Left lobe of liver (tissue), 2 donors: ENCODE measurements at places on chromosomes 7 and 10. TPM values are rescaled to one million over a fixed set of nuclear protein-coding genes. Genes with fewer than 3 reads are reported as not detected.

- DNase-seq, result no peak
Observed at GRCh38 chr10:99676895-99677294, 17.6 kb downstream of the ENTPD7 start.

- no peak for DNase-seq
Observed at GRCh38 chr7:18421297-18422002, 74.1 kb upstream of the HDAC9 start.

- peak; percentile 75 for DNase-seq
Observed at GRCh38 chr10:118241229-118242137, 100.6 kb downstream of the FAM204A start.

- DNase-seq, result no peak
Observed at GRCh38 chr10:42543840-42544372, 94.5 kb downstream of the ZNF33B start.

DNA sequence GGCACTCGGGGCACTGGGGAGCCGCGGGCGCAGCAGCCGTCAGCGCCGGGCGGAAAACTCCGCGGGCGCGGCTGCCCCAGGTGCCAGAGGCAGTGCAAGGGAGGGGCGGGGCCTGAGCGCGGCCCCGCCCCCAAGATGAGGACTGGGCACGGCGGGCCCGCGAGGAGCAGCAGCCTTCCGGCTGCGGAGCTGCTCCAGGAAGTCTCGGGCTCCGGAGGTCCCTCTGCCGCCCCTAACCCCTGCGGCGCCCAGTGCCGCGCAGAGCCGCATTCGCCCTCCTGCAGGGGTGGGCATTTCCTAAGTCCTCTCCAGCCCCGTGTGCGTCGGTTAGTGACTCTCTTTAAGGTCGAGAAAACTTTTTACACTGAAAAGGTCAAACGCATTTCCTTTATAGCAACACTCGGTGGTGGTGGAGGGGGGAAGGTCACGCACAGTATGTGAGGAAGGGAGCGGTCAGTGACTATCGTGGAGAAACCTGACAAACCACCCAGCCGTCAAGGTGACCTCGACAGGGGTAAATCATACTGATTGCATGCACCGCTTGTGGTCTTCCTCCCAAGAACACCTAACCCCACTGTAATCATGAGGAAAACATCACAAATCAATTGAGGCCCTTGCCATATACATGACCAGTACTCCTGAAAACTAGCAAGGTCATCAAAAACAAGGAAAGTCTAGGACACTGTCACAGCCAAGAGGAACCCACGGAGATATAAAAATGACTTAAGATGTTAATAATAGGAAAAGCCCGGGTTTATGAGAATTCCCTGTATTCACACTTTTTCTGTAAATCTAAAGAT lies at the start of gene ANXA11:
Gene ANXA11, minus strand, starts transcription at position 61 of the 800 bp plus-strand sequence. CDS start 32,676 bp downstream, outside the sequence.
- DNase-seq, result peak; percentile 88

GRCh38 chr7:120876922-120877321 lies 19.0 kb upstream of the TSPAN12 start:
- DNase-seq, result no peak

GRCh38 chr10:108583877-108584276 lies 1339.4 kb downstream of the XPNPEP1 start:
- peak; percentile 52 for DNase-seq

DNA sequence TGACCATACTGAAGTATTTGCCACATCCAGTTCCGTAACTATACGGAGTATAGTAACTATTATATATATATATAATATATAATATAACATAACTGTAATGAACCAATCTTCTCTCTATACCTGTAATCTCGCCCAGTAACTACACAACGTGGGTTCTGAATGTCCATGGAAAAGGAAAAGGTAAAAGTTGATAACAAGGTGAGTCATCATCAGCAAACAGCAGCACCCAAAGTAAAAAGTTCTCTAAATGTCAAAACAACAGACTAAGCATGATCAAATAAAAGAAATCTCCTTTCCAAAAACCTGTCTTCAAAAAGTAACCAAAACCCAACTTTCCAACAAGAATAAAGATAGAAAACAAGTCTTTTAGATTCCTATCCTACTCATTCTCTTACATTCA lies 42.8 kb downstream of the ELAPOR2 start:
- no peak for DNase-seq

DNA sequence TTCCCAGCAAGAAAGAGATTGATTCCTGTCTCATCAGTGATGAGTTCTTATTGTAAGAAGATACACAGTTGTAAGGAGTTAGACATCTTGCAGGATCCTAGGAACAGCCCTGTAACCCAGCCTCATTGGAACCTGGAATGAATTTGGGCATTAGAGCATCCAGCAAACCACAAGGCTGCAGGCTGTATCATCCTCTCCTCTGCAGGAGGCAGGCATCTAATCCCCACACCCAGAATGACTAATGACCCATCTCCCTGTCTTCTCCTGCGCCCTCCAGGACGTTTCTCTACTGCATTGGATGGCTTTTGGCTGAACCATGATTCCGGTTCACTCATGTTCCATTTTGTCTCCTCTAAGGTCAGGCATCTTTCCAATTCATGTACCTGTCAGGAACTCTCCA lies 233.9 kb downstream of the POU6F2 start:
- DNase-seq, result no peak

GRCh38 chr7:20475756-20476155 lies 139.7 kb upstream of the ABCB5 start:
- no peak for DNase-seq

DNA sequence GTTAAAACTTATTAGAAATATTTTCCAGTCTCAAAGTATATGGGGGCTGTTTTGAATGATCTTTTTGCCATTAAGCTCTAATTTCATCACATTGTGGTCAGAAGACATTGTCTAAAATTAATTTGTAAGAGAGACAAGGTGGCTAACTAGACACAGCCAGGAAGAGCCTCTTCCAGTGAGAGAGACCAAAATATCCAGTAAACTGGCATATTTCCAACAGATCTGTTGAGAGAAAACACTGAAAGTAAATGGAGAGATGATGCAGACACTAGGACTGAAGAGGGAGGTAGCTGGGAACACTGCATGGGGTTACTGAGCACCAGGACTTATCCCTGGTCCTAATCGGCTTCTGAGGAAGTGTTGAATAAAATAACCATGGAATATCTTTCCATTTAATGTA lies 101.5 kb upstream of the TAS2R16 start:
- DNase-seq, result no peak

DNA sequence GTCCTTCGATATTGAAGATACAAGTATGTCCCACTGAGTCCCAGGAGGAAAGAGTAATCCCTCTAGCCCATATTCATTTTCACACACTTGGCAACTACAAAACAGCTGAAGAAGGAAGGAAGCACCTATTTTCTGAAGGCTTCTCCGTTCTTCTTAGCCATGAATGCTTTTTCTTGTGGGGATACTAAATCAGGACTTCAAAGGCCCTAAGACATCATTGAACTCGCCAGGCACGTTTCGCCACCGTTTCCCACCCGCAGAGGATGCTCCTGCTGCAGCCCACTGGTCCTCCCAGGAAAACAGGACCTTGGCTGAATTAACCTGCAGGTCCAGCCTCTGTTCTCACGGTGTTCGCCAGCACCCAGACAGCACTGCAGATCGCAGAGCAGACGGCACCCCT lies 561.5 kb downstream of the DNAJB6 start:
- DNase-seq, result no peak

DNA sequence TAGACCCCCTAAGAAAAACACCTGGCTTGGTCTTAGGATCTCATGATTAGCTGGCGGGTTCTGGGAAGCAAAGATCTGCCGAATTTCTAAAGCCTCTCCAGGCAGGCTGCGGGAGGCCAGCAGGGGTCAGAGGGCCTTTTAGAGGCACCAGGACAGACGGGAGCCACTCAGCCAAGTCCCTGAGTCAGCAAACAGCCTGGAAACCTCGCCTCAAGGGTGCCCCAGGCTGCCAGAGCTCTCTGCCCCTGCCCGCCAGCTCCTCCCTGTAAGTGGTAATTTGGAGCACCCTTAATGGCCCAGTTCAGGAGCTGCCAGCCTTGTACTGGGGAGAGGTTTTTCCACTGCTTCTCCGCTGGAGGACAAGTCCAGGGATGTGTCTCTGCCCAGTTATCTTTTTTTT lies 88.7 kb downstream of the HIP1 start:
- DNase-seq, result peak; percentile 74

- DNase-seq, result no peak
Observed at GRCh38 chr7:157857578-157858075, 520.8 kb downstream of the DNAJB6 start.

GRCh38 chr7:38682606-38683005 lies 51.4 kb upstream of the AMPH start:
- no peak for DNase-seq

DNA sequence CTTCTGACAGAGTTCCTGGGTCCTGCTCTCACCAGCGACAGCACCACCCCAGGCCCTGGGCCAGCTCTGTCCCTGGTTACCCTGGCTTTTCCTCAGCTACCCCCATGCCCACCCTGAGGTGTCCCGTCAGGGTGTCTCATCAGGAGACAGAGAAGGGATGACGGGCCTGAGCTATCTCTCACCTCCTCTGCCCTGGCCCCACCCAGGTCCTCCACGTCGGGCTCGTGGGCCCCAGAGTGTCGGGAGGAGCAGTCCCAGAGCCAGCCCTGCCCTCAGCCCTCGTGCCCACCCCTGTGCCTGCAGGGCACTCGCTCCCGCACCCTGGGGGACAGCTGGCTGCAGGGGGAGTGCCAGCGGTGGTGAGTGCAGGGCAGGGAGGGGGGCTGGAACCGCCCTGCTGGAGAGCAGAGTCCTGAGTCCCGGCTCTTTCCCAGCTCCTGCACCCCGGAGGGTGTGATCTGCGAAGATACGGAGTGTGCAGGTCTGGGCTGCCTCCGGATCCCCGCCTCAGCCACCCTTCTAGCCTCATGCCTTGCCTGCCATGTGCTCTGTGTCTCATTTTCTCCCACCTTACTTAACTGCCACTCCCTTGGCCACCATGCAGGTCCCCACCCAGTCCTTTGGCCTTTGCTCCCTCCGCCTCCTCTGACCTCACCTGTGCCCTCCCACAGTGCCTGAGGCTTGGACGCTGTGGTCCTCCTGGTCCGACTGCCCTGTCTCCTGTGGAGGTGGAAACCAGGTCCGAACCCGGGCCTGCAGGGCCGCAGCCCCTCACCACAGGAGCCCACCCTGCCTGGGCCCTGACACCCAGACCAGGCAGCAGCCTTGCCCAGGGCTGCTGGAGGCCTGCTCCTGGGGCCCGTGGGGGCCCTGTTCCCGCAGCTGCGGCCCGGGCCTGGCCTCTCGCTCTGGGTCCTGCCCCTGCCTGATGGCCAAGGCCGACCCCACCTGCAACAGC lies 16.7 kb upstream of the ZNF862 start:
- DNase-seq, result peak; percentile 71

DNA sequence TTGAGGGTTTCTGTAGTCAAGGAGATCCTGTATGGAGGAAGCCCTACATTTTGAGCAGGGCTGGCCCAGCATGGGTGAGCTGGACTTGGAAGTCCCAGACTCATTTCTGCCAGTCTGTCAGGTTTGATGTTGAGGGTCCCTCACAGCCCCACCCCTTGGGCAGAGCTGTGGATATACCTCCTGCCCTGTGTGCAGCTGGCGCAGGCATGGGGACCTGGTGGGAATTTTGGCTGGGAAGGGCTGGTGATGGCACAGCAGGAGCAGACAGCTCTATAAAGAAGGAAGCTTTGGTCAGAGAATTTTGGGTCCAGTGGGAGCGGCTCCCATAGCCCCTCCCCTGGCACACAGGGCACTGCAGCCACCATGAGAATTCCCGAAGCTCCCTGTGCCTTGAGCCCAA lies 482.6 kb downstream of the RPS24 start:
- DNase-seq, result peak; percentile 18

GRCh38 chr10:5391790-5392189 lies 12.8 kb downstream of the TUBAL3 start:
- DNase-seq, result no peak

GRCh38 chr10:178208-178607 lies 43.0 kb downstream of the ZMYND11 start:
- DNase-seq, result no peak

DNA sequence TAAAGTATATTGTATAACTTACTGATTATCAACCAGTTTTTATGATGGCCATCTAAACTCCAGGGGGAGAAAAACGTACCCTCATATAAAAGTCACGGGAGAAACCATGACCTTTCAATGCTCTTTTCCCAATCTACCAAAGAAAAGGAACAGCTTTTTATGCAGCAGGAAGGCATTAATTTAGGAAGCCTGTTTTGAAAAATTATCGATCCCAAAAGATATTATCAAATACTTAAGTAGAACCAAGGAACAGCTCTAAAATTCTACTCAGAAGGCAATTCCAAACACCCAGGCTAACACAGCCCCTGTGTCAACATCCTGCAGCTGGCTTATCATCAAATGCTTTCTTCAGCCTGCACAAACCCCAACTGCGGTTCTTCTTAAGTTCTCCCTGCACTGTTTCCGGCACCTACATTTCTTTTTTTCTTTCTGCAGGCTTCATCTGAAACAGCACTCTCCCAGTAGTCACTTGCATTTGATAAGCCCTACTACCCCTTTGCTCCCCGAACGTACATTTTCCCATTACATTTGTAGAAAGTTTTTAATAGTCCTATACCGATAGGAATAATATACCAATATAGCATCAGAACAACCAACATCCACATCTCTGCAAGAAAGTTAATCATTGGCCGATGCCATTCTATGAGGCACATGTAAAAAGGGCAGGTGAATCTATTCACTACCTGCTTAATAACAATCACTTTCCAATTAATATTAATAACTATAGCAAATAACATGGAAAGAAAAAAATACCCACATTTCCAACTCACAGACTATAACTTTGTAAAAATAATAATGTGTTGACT lies 47.9 kb downstream of the PIP4K2A start:
- no peak for DNase-seq

GRCh38 chr7:70241536-70242175 lies 643.4 kb downstream of the AUTS2 start:
- DNase-seq, result no peak

DNA sequence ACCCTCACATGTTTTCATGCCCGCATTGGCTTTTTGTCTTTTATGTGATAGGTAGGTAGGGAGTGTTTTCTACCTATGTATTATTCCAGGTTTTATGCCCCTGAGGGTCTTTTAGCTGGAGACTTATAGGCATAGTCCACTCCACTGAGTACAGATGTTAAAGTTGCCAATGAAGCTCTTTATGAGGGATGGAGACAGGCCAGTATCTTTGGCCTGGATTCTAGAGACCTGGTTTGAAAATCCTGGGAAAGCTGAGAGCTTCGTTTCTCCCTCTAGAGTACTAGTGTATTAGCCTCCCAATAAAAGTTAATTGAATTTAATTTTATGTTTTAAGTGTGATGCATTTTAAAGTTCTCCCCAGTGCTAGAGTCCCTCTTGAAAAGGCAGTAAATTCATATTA lies 854.1 kb downstream of the LRMDA start:
- DNase-seq, result no peak

DNA sequence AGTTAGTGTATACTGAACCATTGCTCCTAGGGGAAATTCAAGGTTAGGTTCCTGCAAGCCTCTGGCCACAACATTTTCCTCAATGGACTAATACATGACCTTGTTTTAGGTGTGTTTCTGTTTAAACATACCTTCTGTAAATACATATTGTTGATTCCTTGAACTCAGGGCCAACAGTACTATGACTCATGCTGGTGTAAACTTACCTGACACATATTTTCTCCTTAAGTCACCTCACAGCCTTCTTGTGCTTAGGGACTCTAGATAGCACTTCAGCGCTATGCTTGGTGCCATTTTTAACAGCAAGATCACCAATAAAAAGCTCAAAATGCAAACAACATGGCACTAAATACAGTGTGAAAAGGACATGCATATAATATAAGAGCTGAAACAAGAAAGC lies 176.4 kb downstream of the TAX1BP1 start:
- no peak for DNase-seq

Gene NEURL1
- 1.7 TPM for total RNA-seq

Gene A1CF
- total RNA-seq, result 213 TPM

Gene HOXA5
- 0.50 TPM for total RNA-seq

Gene CNPY1
- not detected for total RNA-seq

Gene BRAT1
- 15.6 TPM for total RNA-seq

Gene BTBD16
- total RNA-seq, result 1.5 TPM

Gene CPN1
- 46.9 TPM for total RNA-seq

Gene C10orf105
- total RNA-seq, result not detected

Gene AOAH
- 3.3 TPM for total RNA-seq

Gene FAM25A
- not detected for total RNA-seq
